ENCODE measurements at places on chromosomes 1 and 21.
A peak's percentile ranks its signal among the peaks of the same experiment; 100 is the strongest.

GRCh38 chr1:153220606-153221303 is 3.4 kb downstream of the PRR9 start:
- no peak for DNase-seq

DNA sequence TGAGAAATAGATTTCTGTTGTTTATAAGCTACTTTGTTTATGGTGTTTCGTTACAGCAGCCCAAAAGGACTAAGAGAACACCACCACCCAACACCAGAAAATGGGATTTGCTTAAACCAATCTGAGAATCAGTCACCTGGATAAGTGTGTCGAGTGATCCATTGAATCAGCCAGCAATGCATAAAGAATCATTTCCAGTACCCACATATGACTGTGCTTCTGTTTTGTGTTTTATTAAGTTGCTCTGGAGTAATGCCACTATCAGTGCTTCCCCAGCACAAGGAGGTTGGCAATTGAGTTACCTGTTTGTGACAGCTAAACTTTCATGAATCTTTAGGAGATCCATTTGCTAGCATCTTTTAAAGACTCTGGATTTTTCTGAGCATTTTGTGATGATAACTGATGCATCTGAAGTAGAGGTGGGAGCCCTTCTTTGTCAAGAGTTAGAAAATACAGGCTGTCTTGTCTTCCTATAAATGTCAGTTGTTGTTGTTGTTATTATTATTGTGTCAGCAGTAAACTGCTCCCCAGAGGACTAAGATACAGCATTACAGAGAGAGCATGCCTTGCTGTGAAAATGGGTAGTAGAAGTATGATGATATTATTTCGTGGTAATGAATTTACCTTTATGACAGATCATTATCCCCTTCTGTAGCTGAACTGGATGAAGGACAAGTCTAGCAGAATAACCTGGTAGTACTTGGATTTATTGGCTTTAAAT is 225.2 kb downstream of the NFIA start:
- DNase-seq: no peak

DNA sequence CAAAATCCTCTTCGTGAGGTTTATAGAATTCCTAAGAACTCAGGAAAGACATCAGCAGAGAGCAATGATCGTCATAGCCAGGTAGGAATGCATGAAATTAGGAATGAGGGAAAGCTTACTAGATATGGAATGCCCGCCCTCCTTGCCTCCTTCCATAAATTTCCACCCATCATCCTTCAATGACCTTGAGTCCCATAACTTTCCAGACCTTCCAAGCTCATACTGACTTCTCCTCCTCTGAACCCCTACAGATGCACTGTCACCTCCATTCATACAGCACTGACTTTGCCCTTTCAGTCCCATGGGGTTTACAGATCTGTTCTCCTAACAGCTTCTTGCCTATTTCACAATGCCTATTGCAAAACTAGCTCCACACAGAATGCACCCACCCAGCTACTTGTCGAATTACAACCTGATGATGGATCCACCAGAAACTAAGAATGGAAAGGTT is 23.8 kb upstream of the PPP1R15B start:
- no peak for DNase-seq

- no peak for DNase-seq
Measured at GRCh38 chr1:94382201-94382600, 36.0 kb upstream of the ABCD3 start.

DNA sequence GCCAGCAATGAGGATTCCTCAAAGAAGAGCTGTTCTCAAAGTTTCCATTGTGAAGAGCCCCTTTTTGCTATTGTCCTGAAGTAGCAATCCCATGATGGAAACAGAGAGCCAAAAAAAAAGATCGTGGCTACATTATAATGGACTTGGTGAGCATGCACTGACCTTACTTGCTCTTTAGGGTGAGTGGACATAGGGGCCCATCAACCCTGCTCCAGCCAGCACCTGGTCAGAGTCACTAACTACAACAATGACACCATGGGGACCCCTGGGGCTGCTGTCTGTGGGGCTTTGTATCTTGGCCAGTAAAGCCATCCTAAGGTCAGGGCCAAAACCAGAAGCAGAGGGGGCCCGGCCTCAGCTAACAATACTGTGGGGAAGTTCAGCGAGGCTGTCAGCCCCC is 30.4 kb upstream of the RAB4A start:
- no peak for DNase-seq

DNA sequence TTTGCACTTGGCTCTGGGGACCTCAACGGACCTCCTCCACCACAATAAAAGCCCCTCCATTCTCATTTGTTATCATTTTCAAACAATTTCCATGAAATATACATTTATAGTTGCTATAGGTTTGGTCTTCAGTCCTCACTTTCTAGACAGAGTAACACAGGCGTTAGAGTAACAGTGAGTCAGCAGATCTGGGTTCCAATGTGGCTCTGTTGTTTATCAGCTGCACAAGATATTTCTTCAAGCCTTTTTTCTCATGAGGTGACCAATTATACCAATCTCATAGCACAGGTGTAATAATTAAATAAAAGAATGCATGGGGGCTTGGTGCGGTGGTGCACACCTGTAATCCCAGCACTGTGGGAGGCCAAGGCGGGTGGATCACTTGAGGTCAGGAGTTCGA is 32.8 kb upstream of the PSMB2 start:
- DNase-seq: peak; percentile 32

DNA sequence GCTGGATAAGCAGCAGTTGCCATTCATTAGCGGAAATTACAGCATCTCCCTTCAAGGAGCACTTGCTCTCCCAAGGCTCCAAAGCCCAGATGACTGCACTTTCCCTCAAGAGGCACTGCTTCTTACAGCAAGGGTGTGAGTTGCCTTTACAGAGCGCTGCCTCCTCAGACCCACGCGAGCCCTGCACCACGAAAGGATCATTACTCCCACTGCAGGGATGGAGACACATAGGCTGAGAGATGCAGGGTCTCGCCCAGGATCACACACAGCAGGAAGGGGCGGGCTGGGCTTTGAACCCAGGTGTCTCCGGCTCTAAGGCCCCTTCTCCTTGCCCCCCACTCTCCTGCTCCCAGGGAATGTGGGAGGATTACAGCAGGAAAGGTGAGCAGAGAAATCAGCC is 405.5 kb downstream of the MATN1 start:
- DNase-seq: no peak

GRCh38 chr1:6269720-6270400 is 9.0 kb upstream of the GPR153 start:
- DNase-seq: no peak

GRCh38 chr1:8349473-8349865 is 31.6 kb downstream of the SLC45A1 start:
- DNase-seq: no peak

DNA sequence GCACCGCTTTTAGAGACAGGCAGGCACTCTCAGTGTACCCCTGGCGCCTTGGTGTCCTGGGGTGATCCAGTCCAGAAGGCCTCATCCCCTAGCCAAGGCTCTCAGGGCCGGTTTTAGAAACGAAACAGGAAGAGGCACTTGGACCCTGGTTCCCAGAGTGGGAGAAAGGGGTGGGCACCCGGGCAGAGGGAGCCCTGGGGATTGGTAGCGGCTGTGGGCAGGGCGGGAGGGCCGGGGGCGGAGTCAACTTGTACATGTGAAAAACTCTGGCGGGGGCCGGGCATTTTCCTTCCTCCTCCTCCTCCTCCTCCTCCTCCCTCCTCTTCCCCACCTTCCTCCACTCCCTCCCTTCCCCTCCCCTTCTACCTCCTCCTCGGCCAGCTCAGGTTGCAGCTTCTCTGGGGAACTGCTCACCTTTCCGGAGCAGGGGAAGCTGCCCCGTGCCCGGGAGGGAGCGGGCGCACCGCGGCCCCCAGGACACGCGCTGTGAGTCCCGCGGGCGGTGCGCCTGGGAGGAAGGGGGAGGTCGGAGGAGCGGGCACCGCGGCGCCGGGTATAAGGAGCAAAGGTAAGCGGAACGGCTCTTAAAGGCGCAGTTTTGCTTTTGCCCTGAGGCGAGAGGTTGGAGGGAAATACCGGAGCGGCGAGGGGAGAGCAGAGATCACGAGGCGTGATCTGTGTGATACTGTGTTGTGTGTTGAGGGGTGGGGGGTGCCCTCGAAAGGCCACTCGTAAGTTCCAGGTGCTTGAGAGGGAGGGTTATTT is at the start of gene CDK18:
Gene CDK18 (plus strand): TSS at position 359 of the 765 bp plus-strand sequence. CDS start 18,499 bp downstream, outside the sequence.
- no peak for DNase-seq

GRCh38 chr1:109474697-109475096 is 8.4 kb downstream of the SYPL2 start:
- no peak for DNase-seq

GRCh38 chr1:107802654-107803053 is 162.3 kb downstream of the VAV3 start:
- DNase-seq: no peak

DNA sequence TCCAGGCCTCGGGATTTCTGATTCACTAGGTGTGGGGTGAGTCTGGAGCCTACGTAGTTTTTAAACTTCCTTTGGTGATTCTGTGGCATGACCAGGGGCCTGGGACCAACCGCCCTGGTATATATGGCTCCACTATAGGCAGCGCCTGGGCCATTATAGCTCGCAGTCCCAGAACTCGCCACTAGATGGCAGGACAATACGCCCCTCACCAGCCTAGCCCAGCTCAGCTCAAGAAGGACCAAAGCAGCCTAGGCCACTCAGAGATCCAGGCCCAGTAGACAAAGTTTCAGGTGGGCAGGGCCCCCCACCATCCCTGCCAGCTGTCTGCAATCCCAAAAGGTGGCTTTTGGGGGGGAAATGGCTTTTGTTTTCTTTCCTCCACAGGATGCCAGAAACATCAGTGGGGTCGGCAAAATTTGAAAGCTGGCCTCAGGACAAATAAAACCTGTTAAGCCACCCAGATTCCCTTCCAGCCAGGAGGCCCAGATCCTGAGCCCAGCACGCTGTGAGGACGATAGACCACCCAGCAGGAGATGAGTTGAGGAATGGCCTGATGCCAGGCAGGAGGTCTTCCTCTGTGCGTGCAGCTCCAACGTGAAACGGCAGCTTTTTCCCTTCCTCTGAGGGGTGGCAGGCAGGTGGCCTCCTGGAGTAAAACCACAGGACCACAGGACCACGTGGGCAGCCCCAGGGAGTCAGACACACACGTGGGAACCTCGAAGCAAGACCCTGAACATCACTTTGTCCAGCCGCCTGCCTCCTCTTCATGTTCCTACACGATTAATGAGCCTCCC is 24.8 kb upstream of the TMEM51 start:
- DNase-seq: peak; percentile 56

- DNase-seq: no peak
Measured at GRCh38 chr1:230581446-230582079, 60.7 kb upstream of the COG2 start.

DNA sequence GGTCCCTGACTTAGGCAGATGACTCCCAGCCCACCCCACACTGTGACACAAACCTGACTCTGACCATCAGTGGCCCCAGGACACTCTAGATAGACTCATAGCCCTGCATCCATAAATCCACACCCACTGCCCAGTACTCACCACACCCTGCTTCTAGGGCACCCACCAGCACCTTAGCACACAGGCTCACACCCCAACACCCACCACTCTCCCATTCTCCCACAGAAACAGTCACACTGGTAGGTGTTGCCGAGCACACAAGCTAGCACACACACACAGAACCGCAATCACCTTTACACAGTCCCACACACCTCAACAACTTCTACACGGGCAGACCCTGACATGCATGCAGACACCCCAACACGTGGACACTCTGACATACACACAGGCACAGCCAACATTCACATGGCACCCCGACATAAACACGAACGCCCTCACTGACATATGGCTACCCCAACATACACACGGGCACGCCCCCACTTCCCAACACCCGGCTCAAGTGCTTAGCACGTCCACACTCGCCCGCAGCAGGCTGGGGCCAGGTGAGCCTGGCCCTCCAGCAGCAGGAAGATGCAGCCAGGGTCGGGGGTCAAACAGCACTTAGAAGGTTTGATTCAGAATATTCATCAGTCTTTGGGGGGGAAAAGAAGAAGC is 105.5 kb upstream of the TARDBP start:
- DNase-seq: no peak

GRCh38 chr1:214658785-214659184 is 55.8 kb downstream of the CENPF start:
- no peak for DNase-seq

DNA sequence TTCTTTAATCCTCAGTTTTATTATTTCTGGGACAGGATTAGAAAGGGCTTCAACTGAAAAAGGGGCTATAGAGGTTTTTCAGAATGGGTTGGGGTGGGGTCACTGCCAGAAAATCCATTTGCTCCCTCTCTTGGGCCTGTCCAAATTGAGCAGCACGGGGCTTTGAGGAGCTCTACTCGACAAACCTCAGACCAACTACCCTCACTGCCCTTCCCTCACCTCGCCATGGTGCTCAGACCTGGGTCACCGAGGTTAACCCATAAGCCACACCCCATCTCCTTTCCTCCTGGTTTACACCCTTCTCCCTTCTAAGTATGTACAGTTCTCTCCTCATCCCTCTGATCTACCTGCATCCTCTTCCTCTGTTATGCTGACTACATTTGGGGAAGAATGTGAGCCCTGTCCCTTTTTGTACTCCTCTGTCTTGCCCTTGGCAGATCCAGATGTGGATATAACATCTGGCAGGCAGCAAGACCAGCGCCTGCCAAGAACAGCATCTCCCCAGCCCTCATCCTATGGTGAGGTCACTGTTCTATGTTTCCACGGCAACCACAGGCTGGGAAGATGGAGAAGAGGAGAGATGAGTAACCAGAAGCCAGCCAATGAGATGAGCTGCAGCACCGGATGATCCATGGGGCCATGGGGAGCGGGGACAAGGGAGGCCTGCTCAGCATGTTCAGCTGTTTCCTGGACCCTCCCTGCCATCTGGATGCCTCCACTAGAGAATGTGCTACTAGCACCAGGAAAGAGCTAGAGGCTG is 3.7 kb upstream of the FABP3 start:
- DNase-seq: no peak

DNA sequence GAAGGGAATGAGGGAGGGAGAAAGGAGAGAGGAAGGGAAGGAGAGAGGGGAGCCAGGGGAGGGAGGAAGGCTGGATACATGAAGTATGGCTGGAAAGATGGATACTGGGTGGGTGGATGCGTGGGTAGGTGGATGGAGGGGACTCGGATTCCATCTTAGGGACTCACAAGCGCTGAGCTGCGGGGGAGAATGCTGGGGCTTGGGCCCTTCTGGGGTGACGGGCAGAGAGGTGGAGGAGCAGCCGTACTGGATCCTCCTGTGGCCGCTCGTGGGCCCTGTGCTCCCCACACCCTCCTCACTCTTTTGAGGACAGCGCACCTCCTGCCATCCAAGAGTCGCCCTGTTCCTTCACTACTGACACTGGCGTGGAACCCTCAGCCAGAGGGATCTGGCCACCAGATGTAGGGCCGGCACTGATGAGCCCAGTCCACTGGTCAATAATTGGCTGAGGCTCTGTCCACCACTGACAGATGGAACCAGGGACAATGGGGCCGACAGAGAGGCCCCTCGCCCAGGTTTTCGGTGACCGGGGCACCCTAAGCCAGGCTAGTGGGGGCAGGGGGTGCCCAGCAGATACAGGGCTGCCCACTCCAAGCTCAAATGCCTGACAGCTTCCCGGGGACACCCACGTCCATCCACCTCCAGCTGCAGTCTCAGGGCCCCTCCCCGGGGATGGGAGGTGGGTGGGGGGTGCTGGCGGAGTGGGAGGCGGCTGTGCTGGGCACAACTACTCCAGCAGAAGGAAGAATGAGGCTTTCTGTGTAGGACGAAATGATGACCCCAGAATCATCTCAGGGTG is 4.4 kb upstream of the ACTRT2 start:
- no peak for DNase-seq
